ENCODE measurements at places on chromosomes 4 and X. TPM values are rescaled to one million over a fixed set of nuclear protein-coding genes. Genes with fewer than 3 reads are reported as not detected.

The MUC7 gene
- not detected for polyA plus RNA-seq

The FGF13 gene
- polyA plus RNA-seq: not detected

The GCNA gene
- polyA plus RNA-seq: 3.3 TPM

The PLAC8 gene
- polyA plus RNA-seq: 1.6 TPM

The SHROOM2 gene
- polyA plus RNA-seq: 30.5 TPM
